ENCODE measurements at places on chromosomes 2 and 18.

DNA sequence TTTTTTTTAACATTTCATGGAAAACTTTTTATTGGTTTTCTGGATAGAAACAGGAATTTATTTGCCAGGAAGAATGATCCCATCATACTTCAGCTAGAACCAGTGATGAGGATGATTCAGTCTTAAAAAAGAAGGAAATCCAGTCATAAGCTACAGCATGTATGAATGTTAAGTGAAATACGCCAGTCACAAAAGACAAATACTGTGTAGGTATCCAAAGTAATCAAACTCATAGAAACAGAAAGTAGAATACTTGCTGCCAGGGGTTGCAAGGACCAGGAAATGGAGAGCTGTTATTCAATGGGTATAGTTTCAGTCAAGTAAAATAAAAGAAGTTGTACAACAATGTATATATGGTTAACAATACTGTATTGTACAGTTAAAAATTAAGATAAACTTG, 21.3 kb downstream of the PSME4 start:
- DNase-seq, result no peak

- DNase-seq, result no peak
Observed at GRCh38 chr18:53817976-53818950, 406.2 kb downstream of the MBD2 start.

- no peak for DNase-seq
Observed at GRCh38 chr2:234490271-234491091, 6.4 kb downstream of the ARL4C start.

DNA sequence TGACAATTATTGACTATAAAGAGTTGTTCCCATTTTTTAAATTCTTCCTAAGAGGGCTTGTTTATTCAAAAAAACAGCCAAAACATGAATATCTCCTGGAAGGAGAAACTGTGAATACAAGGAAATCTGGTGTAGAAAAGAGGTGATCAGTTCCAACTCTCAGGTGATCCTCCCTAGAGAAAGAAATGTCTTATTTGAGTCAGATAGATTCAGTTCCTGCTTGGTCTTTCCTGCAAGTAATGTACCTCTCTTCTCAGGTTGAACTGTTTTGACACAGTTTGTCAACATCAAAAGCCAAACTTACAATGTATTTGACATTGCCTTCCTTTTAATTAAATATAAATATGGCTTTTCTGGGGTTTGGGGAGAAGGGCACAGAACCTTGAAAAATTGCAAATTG, 567.4 kb downstream of the ARHGAP15 start:
- no peak for DNase-seq

GRCh38 chr18:470661-471501, 29.6 kb downstream of the COLEC12 start:
- DNase-seq, result no peak

DNA sequence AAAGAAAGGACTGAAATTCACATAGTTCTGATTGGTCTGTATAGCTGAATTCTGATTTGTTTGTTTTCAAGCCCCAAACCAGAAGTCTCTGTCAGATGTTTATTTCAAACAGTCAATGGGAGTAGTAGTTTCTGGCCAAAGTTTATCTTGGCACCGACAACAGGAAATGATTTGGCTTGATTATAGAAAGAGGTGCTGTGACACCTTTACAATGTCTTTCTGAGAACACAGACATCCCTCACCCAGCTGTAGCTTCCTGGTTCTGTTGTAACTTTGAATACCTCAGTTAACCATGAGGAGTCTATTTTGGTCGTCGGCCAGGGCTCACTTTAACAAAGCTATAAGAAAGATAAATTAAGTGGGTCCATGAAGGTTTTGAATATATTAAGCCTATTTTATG, 545.0 kb upstream of the ZNF804A start:
- DNase-seq, result no peak

DNA sequence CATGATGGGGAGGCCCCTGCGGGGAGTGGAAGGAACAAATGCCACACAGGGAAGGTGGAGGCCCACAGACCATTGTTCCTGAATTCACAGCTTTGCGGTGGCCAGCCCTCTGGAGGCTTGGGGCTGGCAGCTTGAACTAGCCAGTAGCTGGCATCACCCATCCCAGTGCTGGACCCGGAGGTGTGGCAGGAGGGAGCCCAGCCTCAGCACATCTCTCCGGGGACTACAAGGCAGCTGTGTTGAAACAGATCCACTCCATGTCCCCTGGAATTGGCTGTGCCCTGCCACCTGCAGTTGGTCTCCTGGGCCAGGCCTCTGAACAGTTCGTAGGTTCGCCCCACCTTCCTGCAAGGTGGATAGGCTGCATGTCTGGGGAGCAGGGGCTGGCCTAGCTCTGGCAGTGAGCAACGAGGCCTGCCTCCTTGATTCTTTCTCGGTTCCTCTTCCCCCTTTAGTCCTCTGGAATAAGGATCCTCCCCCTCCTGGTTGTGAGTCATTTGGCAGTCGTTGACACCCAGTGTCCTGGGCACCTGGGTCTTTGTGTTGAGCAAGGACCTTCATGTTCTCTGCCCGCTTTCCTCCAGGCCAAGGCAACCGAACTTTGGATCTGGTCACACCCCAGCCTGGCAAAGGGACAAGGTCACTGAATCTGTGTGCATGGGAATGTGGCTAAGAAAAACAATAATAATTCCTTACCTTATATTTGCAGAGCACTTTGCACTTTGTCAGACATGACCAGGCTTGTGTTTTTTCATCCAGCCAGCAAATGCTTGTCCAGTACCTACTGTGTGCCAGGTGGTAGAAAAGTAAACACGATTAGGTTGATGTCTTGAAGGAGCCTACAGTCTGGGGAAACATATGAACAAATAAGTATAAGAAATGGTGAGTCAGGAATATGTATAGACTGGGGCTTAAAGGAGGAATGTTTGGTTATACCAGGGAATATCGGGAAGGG, 55.0 kb upstream of the MCFD2 start:
- peak; percentile 42 for DNase-seq

DNA sequence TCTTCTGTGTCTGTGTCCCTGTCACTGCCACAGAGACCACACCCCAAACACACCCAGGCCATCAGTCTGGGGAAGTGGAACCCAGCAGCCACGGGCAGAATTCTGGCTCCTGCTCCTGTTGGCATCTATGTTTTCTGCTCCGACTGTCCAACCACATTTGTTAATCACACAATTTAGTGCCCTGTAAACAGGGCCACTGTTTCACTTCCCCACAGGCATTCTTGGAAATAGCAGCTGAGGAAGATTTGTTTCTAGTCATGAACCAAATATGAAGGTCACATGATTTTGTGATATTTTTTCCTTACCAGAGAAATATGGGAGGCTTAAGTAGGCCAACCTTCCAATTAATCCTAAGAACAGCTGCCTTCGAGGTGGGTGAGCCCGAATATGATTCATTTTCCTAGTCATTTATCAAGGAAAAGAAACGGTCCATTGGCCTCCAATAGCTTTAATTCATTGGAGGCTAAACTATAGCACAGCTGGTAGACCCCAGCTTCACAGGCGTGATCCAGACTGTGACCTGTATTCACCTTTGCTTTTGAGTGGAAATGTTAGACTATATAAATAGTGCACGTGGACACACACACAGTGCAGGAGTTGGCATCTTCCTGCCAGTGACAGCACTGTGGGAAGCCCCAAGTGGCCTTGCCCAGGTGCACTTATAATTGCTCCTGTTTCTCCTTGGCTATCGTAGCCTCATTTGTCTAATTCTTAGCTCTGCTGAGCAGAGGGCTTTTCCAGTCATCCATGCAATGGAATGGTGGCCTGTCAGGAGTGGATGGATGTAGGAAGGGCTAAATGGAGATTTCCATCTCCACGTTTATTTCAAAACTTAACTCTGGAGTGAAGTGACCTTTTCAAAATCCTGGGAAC, 267.9 kb downstream of the LPIN1 start:
- DNase-seq, result no peak

DNA sequence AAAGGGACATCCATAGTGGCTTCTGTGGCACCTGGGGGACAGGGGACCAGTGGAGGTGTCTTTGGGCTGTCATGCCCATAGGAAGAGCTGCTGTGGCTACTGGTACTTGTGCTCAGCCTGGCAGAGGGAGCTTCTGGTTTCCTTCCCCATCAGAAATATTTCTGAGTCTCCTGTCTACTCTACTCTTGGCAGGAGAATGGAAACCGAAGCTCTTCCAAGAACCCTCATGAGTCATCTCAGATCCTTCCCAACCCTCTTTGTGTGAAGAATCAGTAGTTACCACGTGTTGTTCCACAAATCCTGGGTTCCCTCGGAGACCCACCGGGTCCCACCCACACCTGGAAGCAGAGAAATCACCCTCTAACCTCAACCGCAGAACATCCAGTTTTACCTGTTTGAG, 234.9 kb downstream of the FHOD3 start:
- DNase-seq, result no peak

GRCh38 chr18:8286303-8286702, 322.9 kb upstream of the RAB12 start:
- DNase-seq, result no peak

DNA sequence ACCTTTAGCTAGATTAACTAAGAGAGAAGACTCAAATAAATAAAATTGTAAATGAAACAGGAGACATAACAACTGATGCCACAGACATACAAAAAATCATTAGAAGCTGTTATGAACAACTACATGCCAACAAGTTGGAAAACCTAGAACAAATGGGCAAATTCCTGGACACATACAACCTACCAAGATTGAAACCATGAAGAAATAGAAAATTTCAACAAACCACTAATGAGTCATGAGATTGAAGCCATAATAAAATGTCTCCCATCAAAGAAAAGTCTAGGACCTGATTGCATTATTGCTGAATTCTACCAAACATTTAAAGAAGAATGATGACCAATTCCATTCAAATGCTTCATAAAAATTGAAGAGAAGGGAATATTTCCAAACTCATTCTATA, 54.3 kb downstream of the ST3GAL5 start:
- no peak for DNase-seq

DNA sequence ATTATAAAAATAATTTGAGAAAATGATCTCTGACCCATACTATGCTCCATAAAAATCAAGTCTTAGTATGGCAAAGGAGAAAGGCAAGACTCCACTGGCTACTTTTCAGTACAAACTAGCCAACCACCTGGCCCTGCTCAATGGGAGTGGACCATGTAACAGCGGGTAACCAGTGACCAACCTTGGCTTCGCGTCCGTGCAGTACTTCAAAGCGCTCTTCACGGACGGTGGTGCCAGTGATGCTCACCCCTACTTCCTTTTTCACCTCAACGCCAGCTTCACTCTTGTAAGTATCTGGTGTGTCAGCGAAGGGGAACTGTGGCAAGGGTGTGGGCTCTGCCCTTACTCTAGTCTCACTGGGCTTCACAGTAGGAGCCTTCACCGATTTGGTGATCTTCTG, 23.3 kb downstream of the TTN start:
- no peak for DNase-seq

Measured in HTR-8/SVneo (cell line).